Central memory CD8-positive, alpha-beta T cell (primary cell): ENCODE measurements at places on chromosomes 16 and 17.

DNA sequence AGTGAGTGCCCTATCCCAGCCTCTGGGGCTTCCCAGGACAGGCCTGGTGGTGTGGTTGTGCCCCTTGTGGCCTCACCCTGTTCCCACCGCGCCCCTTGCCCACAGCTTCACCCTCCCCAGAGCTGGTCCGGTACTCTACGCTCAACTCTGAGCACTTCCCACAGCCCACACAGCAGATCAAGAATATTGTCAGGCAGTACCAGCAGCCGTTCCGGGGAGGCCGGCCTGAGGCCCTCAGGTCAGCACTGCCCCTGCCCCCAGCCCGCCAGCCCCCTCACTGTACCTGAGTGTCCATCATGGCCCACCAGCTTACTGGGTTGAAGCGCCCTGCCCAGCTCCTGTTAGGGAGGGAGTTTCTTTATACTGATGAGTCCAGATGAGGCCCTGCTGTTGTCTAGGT is 32.3 kb upstream of the ALKBH5 start:
- no peak for DNase-seq

GRCh38 chr16:21990381-21990944 is 10.5 kb downstream of the PDZD9 start:
- no peak for DNase-seq

- DNase-seq: peak; percentile 80
These were observed 14.0 kb downstream of the UBALD2 start for GRCh38 chr17:76278952-76279741.

- no peak for DNase-seq
These were observed 508.7 kb downstream of the KCNJ2 start for GRCh38 chr17:70677783-70678647.

- DNase-seq: no peak
These were observed 1.5 kb downstream of the GRIN2A start for GRCh38 chr16:10180771-10181163.

- no peak for DNase-seq
These were observed 16.0 kb downstream of the CREBBP start for GRCh38 chr16:3864562-3864961.

DNA sequence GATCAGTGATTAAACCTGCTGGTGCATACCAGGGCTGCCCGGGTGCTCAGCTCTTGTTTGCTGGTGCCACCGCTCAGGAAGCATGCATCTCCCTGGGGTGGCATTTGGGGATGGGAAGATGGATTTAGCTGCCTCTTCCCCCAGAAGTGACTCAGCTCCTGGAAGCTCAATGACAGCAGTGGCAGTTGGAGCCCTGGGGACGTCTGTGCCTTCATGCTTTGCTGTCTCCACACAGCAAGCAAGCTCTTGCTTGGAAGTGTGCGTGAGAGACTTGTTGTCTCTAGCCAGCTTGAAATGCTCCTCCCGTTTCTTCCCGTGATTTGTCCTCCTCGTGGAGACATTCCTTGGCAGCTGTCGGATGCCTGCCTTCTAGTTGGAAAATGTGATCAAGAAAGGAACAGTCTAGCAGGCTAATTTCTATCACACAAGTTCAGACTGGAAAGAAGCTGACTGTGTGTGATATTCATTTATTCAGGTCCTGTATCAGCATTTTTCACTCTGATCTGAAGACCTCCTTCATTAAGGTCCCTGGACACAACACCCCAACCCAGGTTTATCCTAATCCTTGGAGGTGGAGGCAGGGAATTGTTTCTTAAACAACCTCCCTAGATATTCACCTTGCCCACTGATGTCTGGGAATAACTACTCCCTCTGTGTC is 73.0 kb downstream of the BMERB1 start:
- DNase-seq: no peak

DNA sequence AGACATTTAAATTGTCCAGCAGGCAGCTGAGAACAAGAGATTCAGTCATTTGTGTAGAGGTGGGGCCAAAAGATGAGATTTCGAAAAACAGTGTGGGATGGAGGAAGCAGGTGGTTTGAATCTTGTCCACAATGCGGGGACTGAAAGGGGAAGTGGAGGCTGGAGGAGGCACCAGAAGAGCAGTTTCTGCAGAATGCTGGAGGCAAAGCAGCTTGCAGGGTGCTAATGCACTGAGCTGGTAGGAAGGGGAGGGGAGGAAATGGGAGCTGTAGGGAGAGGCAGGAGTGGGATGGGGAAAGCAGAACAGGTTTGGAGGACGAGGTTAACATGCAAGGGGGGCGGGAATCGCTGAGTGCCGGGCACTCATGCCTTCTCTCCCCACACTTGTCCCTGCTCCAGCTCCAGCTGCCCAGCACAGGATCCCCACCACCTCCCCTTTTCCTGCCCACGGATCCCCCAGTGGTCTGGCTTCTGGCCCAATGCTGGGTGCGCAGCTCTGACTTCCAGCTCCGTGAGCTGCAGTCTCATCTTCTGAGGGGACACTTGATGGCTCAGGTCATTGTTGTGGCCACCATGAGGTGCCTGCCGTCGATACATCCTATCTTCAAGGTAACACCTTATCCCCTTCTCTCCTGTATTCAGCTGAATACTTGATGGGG is 9.4 kb downstream of the C17orf100 start:
- no peak for DNase-seq

DNA sequence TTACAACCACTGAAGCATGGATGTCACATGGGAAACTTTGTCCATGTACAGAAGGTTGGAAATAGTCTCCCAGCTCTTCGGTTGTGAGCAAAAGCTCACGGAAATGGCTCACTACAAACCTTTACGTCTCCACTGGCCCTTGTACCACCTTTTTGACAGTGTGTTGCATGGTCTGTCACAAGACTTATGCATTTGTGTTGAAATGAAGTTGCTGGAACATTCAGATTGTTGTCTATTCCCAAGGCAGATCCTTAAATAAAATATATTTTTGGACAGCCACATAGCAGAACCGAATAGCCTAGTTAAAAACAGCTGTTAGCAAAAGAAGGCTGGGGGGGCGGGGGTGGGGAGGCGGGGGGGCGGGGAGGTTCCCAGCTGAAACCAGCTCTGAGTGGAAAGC is 39.2 kb downstream of the KNOP1 start:
- no peak for DNase-seq

DNA sequence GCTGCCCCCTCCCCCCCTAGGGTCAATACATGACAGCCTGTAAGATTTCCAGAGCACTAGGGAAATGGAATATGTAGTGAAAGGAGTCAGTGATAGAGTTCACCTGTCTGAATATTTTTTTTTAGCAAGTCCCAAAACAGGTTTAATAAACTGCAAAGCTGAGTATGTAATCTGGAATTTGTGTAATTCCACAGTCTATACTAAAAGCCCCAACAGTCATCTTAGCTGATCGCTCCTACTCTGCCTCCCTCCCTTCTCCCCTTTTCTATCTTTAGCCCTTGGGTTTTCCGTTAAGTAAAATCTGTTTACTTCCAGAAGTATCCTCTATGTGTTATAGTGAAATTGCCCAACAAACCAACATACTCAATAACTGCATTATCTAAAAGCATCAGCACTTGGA is 3.5 kb downstream of the CDH13 start:
- no peak for DNase-seq

GRCh38 chr16:8493972-8494371 is 96.3 kb downstream of the TMEM114 start:
- no peak for DNase-seq

- DNase-seq: no peak
These were observed 2.0 kb upstream of the KRTAP2-1 start for GRCh38 chr17:41049110-41049509.

GRCh38 chr17:57090560-57091185 is 5.6 kb downstream of the AKAP1 start:
- no peak for DNase-seq

- no peak for DNase-seq
These were observed 59.1 kb downstream of the TIMM22 start for GRCh38 chr17:1055751-1056645.

DNA sequence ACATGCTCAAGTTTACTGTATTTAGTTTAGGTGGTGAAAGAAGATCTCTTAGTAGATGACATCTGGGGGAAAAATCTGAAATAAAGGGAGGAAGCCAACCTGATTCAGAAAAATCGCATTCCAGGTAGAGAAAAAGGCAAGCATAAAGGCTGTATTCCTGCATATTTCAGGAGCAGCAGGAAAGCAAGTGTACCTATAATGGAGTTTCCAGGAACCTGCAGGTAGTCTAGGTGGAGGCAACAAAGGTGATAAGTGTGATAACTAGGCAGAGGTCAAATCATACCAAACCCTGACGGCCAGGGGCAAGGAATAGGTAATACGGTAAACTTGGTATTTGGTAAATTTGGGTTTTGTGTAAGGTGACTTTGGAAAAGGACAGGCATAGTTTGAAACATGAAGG is 132.8 kb upstream of the GOT2 start:
- DNase-seq: no peak

- DNase-seq: no peak
These were observed 431.2 kb downstream of the SLC39A11 start for GRCh38 chr17:72661116-72661944.

- DNase-seq: no peak
These were observed 57.2 kb upstream of the VPS4A start for GRCh38 chr16:69253870-69254341.

- no peak for DNase-seq
These were observed 4.6 kb downstream of the MYBBP1A start for GRCh38 chr17:4550534-4551039.

DNA sequence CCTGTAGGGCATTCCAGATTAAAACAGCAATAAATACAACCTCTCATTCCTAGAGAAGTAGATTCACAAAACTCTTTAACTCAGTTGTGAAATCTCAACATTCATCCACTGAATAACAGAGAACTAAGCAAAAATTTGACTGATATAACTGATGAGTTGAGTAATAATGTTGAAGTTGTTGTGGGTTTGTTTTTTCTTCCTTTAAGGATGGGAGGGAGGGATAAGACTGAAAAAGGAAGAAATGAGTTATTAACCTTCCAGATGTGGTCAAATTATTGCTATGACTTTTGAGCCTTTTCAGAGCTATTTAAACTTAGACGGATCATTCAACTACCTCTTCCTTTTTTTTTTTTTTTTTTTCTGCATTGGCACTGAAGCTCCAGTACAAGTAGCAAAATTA is 38.6 kb downstream of the SKAP1 start:
- no peak for DNase-seq

DNA sequence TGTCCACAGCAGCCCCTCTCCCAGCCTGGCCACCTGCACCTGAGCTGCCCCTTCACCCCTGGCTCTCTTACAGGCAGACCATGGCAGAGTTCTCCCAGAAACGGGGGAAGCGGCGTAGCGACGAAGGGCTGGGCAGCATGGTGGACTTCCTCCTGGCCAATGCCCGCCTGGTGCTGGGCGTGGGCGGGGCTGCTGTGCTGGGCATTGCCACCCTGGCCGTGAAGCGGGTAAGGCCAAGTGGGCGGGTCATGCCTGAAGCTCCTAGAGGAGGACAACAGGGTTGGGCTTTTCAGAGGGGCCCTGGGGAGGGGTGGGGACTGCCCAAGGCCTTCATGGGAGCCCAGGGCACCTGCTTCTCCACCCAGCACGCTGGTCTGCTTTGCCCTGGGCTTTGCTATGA is 2.2 kb downstream of the MIEF2 start:
- DNase-seq: no peak

- peak; percentile 84 for DNase-seq
These were observed 2.5 kb downstream of the P2RX1 start for GRCh38 chr17:3913531-3914311.

GRCh38 chr17:65362826-65363225 is 198.6 kb downstream of the AXIN2 start:
- no peak for DNase-seq

DNA sequence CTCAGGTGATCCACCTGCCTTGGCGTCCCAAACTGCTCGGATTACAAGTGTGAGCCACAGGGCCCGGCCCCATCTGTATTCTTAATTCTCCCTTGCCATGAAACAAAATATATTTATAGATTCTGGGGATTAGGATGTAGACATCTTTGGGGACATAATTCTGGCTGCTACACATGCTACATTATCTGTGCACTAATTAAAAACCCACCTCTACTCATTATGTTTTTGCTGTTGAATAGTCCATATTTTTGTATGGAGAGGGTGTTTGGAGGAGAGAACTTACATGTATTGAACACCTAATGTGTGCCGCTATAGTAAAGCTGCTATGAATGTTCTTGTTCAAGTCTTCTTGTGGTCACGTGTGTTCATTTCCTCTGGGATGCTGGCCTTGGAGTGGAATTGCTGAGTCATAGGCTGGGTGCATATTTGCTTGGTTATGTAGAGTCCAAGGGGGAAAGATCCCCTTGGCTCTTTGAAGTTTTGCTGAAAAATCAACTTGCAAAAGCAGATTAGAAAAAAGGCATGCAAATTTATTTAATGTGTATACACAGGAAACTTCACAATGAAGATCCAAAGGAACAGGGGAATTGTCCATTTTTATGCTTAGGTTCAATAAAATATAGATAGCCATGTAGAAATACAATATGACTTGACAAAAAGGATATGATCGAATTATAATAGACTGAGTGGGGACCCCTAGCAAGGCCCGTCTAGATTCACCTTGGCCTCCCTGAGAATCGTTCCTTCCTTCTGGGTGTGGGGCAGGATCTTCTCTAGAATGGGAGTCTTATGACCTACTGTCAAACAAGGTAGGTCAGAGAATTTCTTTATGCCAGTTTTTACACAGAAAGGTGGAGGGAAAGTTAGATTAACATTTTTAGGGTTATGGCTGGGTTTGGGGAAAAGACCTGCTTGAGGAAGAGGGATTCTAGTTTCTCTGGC is 42.1 kb upstream of the GPRC5B start:
- no peak for DNase-seq

DNA sequence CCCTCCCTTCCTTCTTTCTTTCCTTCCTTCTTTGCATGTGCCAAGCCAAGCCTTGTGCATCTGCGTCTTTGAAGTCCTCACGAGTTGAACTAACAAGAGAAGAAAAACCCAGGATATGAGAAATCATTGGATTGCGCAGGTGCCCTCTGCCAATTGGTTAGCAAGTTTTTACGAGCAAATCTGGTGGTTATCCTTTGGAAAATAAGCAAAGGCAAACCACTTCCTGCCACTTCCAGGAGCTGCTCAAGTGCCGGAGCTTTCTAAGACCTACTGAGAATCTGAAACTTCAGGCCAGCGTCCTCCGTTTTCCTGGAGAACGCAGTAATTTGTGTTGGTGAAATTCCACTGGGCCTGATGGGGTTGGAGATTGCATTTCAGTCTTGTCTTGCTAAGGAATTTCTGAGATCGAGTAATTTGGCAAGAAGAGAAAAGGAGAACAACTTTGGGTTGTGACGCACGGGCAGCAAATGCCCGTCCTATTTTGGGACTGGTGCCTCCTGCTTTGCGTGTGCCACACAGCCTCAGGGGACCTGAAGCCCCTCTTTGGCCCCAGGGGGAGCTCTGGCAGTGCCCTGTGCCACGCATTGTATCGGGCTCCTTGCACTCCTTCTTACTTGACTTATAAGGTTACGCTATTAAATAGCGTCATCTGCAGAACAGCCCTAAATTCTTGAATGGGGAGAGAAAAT is 56.4 kb downstream of the CMIP start:
- DNase-seq: no peak
